Amygdala (tissue), 56 donors: ENCODE measurements at places on chromosomes 2 and 18.

- no peak for DNase-seq
Measured at GRCh38 chr18:36499938-36500337, 202.4 kb downstream of the FHOD3 start.

GRCh38 chr2:222598611-222599010, 57.3 kb downstream of the FARSB start:
- no peak for DNase-seq

GRCh38 chr2:212815453-212815852, 276.9 kb upstream of the ERBB4 start:
- no peak for DNase-seq

GRCh38 chr2:85699325-85699724, 5.2 kb downstream of the GNLY start:
- DNase-seq: no peak

GRCh38 chr18:74790451-74790850, 192.8 kb downstream of the ZNF407 start:
- DNase-seq: no peak

DNA sequence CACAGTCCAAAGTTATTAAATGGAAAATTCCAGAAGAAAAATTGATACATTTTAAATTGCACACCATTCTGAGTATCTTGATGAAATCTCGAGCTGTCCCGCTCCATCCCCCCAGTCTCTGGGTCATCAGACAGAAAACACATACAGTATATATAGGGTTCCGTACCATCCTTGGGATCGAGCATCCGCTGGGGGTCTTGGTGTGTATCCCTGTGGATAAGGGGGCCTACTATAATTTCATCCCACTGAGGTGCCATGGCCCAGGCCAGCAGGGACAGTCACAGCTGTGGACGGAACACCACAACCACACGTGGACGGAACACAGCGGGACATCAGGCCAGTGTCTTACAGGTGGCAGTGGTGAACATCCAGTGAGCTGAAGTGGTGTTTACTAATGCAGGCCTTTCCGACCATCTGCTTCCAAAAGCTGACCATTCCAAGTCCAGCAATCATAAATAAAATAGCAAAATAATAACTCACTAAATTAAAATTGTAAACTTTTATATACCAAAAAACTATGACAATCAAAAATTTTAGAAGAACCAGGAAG, 14.0 kb downstream of the TWIST2 start:
- DNase-seq: no peak
